CD4-positive, alpha-beta T cell treated with Interleukin-2 at 100 ng/mL for 4 hours (primary cell): ENCODE measurements at places on chromosomes 7 and 10.

- peak; percentile 2 for DNase-seq
Measured at GRCh38 chr7:152341039-152341913, 94.5 kb downstream of the KMT2C start.

DNA sequence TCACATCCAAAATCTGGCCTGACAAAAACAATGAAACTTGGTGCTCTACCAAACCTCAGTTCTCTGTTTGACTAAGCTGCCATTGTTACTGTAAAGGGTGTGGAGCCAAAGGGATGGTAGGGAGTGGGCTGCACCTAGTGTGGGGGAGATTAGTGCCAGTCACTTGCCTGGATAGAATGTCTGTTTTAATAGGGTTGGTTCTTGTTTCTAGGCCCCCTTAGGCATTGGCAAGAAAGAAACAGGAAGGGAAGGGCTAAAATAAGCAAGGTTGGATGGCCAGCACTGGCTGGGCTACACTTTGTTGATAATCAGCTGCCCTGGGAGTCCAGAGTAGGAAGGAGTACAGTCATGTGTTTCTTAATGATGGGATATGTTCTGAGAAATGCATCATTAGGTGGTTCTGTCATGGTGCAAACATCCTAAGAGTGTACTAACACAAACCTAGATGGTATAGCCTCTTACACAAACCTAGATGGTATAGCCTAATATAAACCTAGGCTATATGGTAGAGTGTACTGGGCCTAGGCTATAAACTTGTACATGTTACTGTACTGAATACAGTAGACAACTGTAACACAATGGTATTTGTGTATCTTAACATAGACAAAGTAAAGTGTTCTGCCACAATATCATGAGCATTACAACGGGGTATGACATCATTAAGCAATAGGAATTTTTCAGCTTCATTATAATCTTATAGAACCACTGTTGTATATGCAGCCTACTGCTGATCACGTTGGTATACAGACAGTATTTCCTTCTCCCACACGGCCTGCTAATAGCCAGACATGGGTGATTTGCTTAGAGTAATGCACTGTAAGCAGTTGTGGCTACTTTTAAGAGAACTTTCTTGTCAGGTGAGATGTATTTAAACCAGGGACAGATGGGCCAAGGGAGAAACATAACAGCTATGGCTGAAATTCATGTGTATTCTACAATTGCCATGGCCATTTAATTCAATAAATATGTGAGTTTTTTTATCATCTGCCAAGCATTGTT is 15.4 kb downstream of the BBIP1 start:
- no peak for DNase-seq

- no peak for DNase-seq
Measured at GRCh38 chr7:26726051-26726450, 138.3 kb downstream of the SKAP2 start.

DNA sequence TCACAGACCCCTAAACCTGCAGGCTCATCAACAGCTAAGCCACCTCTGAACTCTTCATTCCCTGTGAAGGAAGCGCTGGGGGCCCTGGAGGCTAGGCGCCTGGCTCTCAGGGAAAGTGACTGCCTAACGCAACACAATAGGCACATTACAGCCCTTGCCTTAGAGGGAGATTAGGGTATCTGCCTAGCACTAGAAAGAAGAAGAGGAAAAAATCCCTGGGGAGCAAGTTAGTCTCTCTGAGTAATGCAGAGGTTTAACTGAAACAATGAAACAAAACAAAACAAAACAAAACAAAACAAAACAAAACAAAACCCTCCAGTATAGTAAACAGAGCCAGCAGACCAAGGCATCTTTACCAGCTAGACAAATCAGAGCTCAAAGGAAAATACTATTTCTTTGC is 2.6 kb downstream of the ZNF777 start:
- DNase-seq, result no peak

GRCh38 chr10:114709984-114710383 is 51.9 kb upstream of the ABLIM1 start:
- no peak for DNase-seq

GRCh38 chr10:110378533-110379108 is 73.9 kb upstream of the SMNDC1 start:
- no peak for DNase-seq

GRCh38 chr7:134695321-134695860 is 48.7 kb downstream of the BPGM start:
- no peak for DNase-seq

DNA sequence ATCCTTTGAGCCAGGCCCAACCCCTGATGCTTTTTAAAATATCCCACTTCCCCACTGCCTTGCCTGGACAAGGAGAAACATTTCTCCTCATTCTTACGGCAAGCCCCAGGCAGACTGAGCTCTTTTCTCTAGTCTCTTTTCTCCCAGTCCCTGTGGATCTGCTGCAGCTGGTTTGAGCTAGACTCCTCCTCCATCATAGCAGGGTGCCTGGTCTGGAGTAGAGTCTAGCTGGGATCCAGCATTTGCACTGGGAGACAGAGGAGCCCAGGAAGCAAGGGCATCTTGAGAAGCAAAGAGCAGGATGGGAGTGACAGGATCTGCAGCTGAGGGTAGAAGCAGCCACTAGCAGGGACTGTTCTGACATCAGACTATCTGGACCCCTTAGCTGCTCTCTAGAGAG is 562.3 kb upstream of the COBL start:
- DNase-seq, result no peak

- no peak for DNase-seq
Measured at GRCh38 chr10:67587771-67588170, 108.2 kb downstream of the CTNNA3 start.

GRCh38 chr10:112140110-112140970 is 43.2 kb downstream of the GPAM start:
- DNase-seq, result peak; percentile 65

- DNase-seq, result no peak
Measured at GRCh38 chr7:1349351-1349761, 109.9 kb downstream of the MICALL2 start.

GRCh38 chr7:94057955-94058354 is 53.8 kb upstream of the BET1 start:
- DNase-seq, result no peak

DNA sequence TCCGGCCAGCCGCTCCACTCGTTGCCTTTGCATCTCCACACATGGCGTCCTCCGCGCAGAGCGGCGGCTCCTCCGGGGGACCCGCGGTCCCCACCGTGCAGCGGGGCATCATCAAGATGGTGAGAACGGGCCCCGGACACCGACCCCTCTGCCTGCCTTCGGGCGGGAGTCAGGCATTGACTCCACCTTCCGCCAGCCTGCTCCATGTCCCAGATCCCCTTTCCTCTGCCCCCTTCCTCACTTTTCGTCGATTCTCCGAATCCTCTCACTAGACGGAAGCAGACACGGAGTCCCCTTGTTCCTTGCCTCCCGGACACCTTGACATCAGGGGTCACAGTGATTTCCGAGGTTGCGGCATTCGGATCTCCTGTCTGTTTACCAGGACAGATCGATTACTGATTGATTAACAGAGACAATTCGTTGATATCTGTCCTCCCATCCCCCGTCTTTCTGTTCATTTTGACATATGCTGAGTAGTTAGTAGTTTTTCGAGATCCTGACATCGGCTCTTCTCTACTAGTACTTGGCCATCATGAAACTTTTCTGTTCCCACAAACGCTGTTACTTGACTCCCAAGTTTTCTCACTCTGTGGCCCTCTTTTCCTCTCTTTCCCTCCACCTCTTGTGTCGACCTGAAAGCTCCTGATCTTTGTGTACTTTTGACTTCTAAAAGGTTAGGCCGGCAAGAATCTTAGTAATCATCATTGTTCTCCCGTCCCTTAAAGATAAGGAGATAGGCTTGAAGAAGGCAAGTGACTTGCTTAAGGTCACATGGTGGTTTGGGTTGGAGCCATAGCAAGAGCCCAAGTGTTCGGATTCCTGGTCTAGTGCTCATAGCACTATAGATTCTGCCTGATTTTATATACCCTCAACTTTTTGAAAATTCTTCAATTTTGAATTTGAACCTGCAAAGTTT is 597 bp downstream of the SND1 start:
- no peak for DNase-seq

GRCh38 chr10:94465684-94466083 is 63.3 kb downstream of the TBC1D12 start:
- DNase-seq, result no peak

DNA sequence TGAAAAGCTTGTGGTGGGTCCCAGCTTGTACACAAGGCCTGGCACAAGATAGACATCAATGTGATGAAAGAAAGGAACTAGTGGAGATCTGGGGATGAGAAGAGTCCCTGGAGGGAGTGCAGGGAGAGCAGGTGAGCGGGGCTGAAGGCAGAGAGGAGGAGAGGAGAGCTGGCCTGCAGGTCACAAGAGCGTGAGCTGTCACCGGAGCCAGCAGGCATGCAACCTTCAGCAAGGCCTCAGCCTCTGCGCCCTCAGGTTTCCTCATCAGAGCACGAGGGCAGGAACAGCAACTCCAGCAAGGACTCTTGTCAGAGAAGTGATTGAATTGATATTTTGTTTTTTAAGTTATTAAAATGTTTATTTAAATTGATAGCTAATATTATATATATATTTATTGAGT is 188.6 kb downstream of the CXCL12 start:
- DNase-seq, result no peak

- DNase-seq, result no peak
Measured at GRCh38 chr7:143181349-143181748, 1.9 kb upstream of the TAS2R39 start.

DNA sequence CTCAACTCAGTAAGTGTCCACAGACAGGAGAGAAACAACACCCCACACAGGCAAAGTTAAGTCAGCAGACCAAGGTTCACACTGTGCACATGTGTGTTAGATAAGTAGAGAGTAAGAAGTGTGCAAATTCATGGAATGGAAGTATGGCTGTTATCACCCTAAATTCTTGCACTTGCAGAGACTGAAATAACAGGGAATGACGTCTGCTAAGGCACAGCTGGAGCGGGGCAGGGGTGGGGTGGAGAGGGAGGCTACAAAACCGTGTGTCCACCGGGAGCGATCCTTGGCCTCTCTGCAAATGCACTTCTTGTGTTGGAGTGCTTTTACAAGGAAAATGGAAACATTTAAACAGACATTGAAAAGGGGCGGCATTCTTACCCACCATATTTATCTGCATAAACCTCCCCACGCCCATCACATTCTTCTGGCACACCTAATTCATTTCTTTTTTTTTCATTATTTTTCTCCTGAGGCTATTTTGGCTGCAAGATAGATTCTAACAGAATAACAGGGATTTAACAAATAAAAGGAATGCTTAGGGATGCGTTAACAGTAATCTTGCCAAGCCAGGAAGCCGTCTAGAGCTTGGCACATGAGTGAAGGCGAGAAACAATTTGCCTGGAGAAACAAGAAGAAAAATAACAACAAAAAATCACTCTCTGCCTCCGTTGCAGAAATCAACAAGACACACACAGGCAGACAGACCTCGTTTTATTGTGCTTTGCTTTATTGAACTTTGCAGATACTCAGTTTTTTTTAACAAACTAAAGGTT is 30.1 kb downstream of the TNS3 start:
- DNase-seq, result no peak

DNA sequence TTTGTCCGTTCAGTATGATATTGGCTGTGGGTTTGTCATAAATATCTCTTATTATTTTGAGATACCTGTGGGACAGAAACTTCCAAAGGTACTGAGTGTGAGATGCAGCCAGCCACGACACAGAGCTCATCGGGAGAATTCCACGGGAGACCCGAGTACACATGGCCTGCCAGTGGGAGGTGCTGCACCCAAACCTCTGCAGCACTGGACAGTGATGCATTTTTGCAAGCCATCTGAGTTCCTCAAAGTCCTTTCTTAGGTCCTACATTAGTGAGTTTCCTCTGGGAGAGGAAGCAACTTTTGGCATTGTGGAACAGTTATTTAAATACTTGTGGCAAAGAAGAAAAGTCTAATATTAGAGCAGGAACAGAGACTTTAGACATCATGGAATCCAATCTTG is 77.5 kb downstream of the ARID5B start:
- DNase-seq, result no peak

GRCh38 chr7:101146-102046 is 91.0 kb upstream of the FAM20C start:
- no peak for DNase-seq

GRCh38 chr10:88689366-88689765 is 16.7 kb upstream of the LIPK start:
- DNase-seq, result no peak

DNA sequence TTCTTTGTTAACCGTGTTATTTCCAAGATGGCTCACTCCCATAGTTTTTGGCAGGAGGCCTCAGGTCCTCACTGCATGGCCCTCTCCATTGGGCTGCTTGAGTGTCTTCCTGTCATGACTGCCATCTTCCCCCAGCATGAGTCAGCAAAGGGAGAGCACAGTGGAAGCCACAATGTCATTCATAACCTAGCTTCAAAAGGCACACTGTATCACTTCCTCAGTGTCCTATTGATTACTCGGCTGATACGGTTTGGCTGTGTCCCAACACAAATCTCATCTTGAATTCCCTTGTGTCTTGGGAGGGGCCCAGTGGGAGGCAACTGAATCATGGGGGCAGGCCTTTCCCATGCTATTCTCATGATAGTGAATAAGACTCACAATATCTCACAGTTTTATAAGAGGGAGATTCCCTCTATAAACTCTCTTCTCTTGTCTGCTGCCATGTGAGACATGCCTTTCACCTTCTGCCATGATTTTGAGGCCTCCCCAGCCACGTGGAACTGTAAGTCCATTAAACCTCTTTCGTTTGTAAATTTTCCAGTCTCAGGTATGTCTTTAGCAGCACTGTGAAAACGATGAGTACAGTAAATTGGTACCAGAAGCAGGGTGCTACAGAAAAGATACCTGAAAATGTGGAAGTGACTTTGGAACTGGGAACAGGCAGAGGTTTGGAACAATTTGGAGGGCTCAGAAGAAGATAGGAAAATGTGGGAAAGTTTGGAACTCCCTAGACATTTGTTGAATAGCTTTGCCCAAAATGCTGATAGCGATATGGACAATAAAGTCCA is 106.5 kb downstream of the PRLHR start:
- DNase-seq, result no peak

DNA sequence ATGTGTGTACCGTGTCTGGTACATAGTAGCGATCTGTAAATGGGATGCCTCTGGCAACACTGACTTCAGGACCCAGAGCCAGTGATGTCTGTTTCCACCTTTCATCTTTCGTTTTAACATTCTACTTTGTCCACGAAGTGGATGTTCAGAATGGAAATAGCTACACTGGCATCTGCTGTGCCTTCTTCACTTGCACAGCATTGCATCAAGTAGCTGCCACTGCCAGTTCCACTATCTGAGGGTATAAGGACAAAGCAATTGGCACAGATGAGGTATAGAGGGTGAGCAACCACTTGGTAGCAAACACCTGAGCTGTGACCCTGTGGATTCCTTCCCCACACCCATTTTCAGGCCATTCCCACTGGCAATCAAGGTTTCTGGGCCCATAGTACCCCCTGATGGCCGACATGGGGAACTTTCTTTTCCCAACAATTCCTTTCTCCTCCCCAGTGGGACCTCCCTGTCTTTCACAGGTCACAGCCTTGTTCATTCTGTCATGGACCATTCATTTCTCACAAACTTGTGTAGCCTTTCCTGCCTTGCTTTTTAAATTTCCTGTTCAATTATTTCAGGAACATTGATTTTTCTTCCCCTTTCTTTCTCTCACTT is 4.0 kb downstream of the ITGA8 start:
- DNase-seq, result no peak

GRCh38 chr10:13882119-13882711 is 295.4 kb downstream of the PRPF18 start:
- DNase-seq, result no peak
